ENCODE measurements at places on chromosomes 12 and 14.

- no peak for DNase-seq
These were observed at the start of gene ADAMTS20 for GRCh38 chr12:43551971-43552559. ADAMTS20 (minus strand) TSS chr12:43552203; CDS start chr12:43551921, 282 bp downstream.

- DNase-seq: no peak
These were observed 36.8 kb downstream of the DEGS2 start for GRCh38 chr14:100122481-100123223.

GRCh38 chr12:32671930-32672780 is 6.9 kb upstream of the DNM1L start:
- no peak for DNase-seq

- DNase-seq: no peak
These were observed 85.5 kb downstream of the PRICKLE1 start for GRCh38 chr12:42504049-42504448.

DNA sequence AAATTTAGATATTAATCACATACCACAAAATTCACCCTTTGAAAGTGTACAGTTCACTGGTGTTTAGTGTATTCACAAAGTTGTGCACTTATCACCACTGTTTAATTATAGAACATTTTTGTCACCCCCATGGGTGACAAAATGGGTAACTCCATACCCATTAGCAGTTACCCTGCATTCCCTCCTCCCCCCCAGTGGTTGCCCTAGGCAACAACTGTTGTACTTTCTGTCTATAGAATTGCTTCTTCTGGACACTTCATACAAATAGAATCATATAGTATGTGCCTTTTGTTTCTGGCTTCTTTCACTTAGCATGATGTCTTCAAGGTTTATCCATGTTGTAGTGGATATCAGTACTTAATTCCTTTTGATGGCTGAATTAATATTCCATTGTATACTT is 52.7 kb downstream of the FBXO34 start:
- DNase-seq: no peak

- no peak for DNase-seq
These were observed 545 bp upstream of the GALNT9 start for GRCh38 chr12:132329720-132330548.

- DNase-seq: peak; percentile 89
These were observed 621 bp upstream of the ANAPC7 start for GRCh38 chr12:110403976-110404682.

DNA sequence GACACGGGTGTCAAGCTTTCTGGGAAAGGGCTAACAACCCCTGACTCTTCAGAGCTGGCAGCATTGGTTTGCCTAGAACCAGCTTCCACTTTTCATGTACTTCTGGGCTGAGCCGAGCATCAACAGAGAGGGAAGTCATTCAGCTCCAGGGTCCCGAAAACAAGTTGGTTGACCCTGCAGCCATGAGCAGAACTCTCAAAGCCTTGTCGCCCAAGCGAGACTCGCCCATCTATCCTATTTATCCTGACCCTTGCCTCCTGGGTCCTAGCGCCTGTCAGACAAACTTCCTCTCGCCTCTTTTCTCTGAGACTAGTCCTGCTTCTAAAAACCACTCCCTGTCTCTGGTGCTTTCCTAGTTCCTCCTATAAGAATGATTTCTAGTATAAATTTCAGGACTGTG is 47.9 kb downstream of the ASCL4 start:
- DNase-seq: no peak

DNA sequence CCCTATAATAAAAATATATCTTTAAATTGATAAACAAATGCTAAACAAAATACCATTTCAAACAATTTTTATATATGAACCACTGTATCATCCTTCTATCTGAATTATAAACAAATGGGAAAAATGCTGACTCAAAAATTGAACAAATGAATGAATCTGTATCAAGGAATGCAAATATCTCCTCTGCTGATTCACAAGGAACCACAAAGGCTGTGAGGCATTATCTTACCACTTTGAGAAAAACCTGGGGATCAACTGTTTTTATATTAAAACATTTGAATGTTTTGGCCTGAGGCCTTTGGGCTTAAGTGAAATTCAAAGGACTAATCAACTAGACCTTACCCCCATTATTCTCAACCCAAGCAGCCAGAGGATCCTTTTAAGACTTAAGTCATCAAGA is 86.3 kb downstream of the EML5 start:
- DNase-seq: no peak

DNA sequence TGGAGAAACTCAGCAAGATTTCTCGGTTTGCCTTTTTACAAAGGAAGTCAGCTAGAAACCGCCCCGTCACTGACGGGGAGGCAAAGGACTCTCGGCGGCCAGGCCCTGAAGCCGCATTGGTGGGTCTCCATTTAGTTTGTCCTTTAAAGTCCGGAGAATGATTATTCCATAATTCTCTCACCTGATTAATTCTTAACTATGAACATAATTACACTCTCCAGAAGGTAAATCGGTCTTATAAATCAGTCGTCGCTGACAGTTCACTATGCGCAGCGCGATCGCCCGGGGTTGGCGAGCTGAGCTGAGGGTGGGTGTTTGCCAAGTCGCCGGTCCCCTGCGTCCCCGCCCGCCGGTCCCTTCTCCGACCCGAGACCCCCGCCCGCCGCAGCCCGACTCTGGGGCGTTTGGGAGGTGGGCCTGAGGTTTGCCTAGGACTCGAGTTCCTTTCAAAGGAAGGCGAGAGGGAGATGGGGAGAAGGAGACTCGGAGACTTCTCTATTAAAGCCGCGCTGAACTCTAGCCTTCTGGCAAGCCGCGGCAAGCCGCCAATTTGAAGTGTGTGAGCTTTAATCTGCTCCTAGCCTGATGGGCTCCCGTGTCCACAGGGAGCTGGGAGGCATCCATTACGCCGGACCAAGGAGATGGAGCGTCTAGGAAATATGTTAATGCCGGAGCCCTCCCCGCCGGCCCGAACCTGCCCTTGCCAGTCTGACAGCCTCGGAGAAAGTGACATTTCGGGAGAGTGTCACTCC is 392.9 kb downstream of the NOVA1 start:
- DNase-seq: peak; percentile 41

DNA sequence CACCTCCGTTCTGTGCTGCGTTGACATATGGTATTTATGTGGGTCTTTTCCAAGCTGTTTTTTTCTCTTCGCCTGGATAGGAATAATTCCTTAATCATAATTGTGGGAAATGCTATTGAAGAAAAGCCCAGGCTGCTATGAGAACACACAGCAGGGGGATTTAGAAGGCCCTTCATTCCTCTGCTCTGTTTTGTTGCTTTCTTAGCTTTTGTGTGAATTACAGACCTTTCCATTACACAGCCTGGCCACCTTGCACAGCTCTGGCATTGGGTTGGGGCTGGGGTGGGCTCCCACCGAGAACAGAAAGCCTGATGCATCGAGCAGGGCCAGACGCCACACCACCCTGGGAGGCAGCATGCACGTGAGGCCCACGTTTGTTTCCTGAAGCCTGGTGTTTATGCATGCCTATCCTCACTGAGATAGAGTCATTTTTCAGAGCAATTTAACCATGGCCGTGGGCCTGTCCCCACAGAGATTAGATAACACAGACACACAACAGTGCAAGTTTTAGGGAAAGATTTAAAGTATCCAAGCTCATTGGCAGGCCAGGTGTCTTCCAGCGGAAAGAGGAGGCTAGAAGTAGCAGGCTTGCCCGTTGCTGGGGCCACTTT is 287.6 kb upstream of the PWP1 start:
- DNase-seq: no peak

DNA sequence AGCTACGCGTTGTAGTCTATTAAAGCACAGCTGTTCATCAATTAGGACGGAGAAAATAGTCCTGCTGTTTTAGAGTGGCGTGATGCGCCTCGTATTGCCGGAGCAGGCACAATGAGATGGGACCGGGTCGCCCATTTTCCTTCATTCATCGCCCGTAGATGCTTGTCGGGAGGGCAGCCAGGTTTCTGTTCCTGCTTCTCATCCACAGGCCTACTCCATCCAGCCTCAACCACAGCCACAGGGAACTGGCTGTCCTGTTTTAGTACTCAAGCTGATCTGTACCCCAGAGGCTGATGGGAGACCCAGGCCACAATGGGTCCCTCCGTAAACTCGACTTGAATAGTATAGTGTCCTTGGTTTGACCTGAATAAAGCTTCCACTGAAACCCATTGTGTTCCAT is 264.0 kb downstream of the VRK1 start:
- DNase-seq: no peak

DNA sequence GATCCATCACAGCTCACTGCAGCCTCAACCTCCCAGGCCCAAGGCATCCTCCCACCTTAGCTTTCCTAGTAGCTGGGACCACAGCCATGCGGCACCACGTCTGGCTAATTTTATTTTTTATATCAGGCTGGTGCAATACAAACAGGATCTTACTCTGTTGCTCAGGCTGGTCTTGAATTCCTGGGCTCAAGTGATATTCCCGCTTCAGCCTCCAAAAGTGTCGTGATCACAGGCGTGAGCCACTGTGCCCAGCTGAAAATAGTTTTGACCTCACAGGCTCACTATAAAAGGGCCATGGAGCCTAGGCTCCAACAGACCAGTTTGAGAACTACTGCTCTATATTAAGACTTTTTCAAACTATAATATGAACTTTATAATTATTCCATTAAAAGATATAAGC is 37.3 kb downstream of the SNX6 start:
- DNase-seq: peak; percentile 7

DNA sequence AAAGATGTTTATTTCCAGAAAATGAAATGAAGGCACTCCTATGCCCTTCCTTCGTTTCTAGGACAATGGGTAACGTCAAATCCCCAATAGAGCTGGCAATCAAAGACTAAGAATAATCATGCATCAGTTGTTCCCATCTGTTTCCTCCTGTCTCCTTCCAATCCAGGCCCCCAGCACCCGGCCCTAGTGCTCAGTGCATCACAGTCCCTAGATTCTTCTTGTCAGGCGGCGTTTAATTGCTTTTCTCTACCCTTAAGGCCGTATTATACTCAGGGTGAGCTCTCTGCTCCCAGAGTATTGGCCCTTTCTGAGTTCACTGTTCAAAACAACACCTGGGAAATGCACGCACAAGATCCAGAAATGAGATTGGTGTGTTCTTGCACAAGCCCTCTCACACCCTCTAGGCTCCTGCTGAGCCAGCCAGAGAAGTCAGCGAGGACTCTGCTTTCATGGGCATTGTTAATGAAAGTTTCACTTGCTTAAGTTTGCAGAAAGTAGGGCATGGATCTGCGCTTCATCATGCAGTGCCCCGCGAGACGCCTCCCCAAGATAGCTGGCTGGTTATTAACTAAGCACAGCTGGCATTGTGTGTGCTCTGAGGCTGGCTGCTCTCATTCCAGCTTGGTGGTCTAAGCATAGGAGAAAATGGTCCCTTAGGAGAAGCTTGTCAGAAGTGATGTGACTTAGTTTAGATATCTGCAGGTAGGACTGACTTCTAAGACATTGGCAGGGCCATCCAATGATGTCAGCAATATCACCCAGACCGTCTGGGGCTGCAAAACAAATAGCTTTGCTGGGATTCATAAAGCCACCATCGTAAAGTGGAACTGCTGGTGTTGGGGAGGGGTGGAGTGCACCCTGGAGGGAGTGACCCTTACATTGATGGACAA is 28.7 kb downstream of the CRACR2A start:
- no peak for DNase-seq

DNA sequence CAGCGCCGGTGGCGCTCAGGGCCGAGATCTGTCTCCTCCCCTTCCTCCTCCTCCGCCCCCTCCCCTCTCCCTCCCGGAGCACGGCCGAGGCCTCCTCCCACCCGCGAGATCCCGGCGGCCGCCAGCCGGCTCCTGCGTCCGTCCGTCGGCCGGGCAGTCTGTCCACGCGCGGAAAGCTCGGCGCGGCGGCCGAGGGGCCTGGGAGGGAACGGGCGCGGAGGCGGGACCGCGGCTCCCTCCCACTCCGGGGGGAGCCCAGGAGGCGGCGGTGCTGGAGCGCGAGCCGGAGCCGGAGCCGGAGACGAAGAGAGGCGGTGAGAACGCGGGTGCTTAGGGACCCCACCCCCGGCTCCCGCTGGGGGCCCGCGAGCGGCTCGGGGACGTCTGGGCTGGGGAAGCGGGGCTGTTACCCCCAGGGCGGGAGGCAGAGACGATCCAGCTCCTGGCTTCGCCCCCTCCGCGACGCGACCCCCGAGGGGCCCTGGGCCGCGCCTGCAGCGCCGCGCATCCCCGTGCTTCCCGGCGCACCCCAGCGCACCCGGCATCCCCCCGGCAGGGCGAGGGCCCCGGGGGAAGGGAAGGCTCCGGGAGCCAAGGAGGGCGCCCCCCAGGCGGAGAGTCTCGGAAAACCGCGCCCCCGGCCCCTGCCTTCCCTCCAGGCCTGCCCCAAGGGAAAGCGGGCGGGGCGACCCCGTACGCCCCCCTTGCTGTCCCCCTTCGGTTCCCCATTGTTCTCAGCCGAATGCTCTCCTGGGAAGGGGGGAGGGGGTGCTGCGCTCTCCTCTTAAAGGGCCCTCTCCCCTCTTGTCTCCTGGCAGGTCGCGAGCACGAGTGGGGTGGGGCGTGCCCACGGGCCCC is at the start of gene DTX1:
DTX1 (plus strand) TSS at position 100 of the 858 bp plus-strand sequence. CDS start 1,463 bp downstream, outside the sequence.
- DNase-seq: no peak

DNA sequence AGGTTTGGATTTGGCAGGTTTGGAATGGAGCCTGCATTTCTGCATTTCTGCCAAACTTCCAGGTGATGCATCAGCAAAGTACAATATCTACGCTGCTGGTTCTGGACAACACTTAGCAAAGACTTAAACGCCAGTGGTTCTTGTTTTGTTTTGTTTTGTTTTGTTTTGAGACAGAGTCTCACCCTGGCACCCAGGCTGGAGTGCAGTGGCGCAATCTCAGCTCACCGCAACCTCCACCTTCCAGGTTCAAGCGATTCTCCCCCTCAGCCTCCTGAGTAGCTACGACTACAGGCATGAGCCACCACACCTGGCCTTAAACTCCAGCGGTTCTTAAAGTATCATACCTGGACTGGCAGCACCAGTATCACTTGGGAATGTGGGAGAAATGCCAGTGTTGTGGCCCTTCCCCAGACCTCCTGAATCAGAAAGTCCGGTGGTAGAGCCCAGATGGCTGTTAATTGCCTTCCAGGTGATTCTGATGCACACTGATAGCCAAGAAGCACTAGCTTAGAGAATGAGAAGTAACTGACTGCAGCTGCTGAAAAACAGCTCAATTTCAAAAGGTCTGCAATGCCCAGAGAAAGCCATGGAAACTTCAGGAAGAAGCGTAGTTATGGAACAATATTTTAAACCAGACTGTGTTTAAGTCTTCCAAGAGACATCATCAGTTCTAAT is 114.8 kb upstream of the FOXN3 start:
- no peak for DNase-seq

DNA sequence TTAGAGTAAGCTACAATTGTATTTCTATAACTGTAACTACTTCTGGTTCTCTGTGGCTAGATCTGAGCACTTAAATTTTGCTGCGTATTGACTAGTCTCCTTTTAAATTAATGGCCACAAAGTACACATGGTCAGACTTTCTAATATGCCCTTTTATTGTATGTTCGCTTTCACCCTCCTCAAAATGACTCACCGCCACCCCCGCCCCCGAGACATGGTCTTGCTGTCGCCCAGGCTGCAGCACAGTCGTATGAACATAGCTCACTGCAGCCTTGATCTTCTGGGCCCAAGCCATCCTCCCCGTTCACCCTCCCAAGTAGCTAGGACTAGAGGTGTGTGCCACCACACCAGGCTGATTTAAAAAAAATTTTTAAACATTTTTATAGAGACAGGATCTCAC is 11.8 kb downstream of the MTERF2 start:
- DNase-seq: no peak

- DNase-seq: no peak
These were observed 55.6 kb downstream of the TSPAN9 start for GRCh38 chr12:3132636-3133404.
